ENCODE measurements at places on chromosomes 12 and 14.

- H3K36me3 ChIP-seq = no peaks in the 10 kb centered on the region
- no peak overlapping the region for H3K4me3 ChIP-seq
- H3K27ac ChIP-seq = no peak overlapping the region
- H3K27me3 ChIP-seq = peaks cover 35% of the 10 kb centered on the region
- no peak for DNase-seq
These were observed 120.7 kb downstream of the CRACR2A start for GRCh38 chr12:3632256-3632655.

DNA sequence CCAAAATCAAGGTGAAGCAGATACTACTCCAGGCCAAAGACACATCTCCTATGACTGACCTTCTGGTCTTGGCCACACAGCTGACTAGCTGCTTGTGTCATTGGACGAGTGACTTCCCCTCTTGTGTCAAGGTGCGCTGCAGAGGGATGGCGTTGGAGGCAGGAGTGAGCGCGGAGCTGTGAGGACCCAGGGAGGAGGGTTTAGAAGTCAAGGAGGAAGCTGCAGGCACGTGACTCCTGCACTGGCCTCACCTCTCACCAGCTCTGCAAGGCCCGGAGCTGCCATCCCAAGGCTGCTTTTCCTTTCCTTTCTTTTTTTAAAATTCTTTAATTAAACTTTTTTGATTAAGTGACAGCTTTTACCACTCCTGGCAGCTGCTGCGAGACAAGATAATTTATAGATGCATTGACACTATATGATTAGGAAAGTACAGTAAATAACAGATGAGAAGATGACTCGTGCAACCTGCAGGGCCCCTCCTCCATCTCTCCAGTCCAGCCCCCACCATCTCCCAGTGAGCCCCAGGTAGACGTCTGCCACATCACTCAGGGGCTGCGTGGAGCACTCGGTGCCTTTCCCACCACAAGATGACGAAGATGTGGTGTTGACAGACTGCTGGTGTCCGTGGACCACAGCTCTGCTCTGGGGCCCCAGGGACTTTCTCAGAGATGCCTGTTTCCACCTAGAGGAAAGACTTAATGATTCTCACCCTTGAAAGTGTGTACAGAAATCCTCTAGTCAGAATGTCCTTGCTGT, 350.6 kb downstream of the CACNA1C start:
- H3K4me1 ChIP-seq = peaks cover 7% of the 10 kb centered on the region
- no peaks in the 10 kb centered on the region for H3K27me3 ChIP-seq
- no peak overlapping the region for H3K27ac ChIP-seq
- H3K36me3 ChIP-seq = no peaks in the 10 kb centered on the region
- DNase-seq = no peak
- H3K4me3 ChIP-seq = no peak overlapping the region

GRCh38 chr12:58777815-58778214, 142.5 kb downstream of the LRIG3 start:
- no peak overlapping the region for H3K27ac ChIP-seq
- H3K4me1 ChIP-seq = no peaks in the 10 kb centered on the region
- H3K4me3 ChIP-seq = no peak overlapping the region
- peaks cover 2% of the 10 kb centered on the region for H3K27me3 ChIP-seq
- H3K36me3 ChIP-seq = no peaks in the 10 kb centered on the region
- no peak for DNase-seq

GRCh38 chr12:123601602-123602489, at the start of gene DDX55:
Gene DDX55 (plus strand): TSS chr12:123602099. CDS start chr12:123602149, 50 bp downstream.
- peak within 1 kb of the TSS; percentile 90 for H3K4me3 ChIP-seq
- H3K27me3 ChIP-seq = peaks cover 2% of the 10 kb centered on the region

DNA sequence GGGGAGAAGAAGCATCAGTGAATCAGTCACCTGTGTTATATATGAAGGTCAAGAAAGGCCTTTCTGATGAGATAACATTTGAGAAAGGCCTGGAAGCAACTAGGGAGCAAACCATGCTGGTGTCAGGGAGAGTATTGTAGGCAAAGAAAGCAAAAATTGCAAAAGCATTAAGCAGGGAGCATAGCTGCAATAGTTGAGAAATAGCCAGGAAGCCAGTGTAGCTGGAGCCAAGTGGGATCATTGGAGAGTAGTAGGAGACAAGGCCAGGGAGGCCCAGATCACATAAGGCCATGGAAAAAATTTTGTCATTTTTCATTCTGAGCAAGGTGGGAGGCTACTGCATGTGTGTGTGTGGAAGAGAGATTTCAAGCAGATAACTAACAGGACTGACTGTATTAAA, 18.8 kb upstream of the MAGOHB start:
- no peak overlapping the region for H3K4me3 ChIP-seq
- no peak for DNase-seq
- no peaks in the 10 kb centered on the region for H3K27me3 ChIP-seq
- H3K4me1 ChIP-seq = peaks cover 50% of the 10 kb centered on the region
- peak overlapping the region; percentile 59 for H3K27ac ChIP-seq
- peaks cover 13% of the 10 kb centered on the region for H3K36me3 ChIP-seq

GRCh38 chr14:61051051-61051450, 70.0 kb downstream of the SLC38A6 start:
- no peak overlapping the region for H3K27ac ChIP-seq
- H3K4me1 ChIP-seq = no peaks in the 10 kb centered on the region
- H3K4me3 ChIP-seq = no peak overlapping the region
- no peak for DNase-seq
- no peaks in the 10 kb centered on the region for H3K27me3 ChIP-seq
- peaks cover 25% of the 10 kb centered on the region for H3K36me3 ChIP-seq

- no peaks in the 10 kb centered on the region for H3K4me1 ChIP-seq
- no peak overlapping the region for H3K27ac ChIP-seq
- H3K4me3 ChIP-seq = no peak overlapping the region
- no peaks in the 10 kb centered on the region for H3K36me3 ChIP-seq
These were observed 38.2 kb upstream of the STAB2 start for GRCh38 chr12:103548622-103549601.

DNA sequence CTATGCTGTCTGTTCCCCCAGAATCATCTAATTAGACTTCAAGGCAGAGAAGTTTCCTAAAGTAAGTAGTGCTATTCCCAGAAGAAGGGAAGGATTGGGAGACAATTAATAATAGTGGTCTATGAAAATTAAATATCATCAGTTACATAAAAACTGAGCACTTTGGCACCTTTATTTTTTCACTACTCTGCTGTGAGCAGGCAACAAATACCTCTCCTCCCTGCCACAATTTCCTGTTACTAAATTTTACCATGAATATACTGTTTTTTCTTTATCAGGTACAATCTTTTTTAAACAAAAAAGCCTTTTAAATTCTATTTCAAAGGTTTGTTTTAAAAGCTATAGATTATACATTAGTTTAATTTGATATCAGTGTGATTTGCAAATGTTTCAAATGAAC, 29.4 kb upstream of the KRAS start:
- peaks cover 11% of the 10 kb centered on the region for H3K4me1 ChIP-seq
- no peaks in the 10 kb centered on the region for H3K36me3 ChIP-seq
- DNase-seq = no peak
- peaks cover 6% of the 10 kb centered on the region for H3K27me3 ChIP-seq

DNA sequence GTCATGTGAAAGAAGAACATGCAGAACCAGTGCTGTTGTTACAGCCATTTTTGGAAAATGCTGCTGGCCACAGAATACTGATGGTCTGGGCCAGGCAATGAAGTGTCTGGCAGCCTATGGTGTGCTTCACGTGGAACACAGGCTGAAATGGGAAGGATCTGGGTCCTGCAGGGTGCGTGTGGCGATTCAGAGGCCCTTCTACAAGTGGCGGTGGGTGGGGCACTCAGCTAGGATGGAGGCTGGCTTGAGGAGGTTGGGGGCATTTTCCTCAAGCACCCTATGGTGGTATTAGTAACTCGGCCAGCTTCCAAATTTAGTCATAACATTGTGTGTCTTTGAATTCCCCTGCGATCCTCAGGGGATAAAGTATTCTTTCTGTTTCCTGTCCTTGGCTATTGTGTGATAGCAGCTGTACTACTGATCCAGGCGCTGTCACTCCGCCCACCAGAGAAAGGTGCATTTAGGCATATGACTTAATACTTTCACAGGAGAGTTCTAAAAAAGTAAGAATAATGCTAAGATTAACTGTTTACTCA, 9.2 kb upstream of the RAD52 start:
- H3K4me3 ChIP-seq = no peak overlapping the region
- no peak overlapping the region for H3K27ac ChIP-seq
- H3K27me3 ChIP-seq = no peaks in the 10 kb centered on the region
- peaks cover 13% of the 10 kb centered on the region for H3K4me1 ChIP-seq

DNA sequence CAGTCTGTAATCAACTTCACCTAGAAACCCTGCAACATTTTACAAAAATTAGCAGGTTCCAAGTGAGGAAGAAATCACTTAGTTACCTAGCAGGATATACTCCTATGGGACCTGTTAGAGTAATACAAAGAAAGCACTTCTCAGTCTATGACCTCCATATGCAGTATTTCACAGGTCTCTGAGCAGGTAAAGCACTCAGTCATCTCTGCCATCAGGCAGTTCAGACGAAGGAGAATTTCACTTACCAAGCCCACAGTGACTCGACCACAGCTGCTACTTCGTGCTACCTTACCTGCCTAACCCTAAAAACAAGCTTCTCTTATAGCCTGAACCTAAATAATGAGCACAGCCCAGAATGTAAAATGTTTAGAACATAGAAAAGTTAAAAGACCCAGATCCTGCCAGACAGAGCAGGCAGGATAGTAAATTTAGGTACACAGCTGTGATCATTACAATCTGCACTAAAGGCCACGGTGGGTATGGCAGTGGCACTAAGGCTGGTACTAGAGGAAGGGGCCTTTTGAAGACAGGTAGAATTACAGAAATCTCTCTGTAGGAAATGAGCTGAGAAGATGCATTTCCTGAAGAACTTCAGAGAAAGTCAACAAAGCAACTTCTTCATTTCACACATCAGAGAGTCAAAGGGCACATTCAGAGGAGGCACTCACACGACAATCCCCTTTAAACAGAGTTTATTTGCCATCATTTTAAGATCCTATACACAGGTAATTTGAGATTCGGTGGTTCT, 35.7 kb downstream of the DCAF5 start:
- H3K27ac ChIP-seq = no peak overlapping the region
- no peak overlapping the region for H3K4me3 ChIP-seq
- peaks cover 12% of the 10 kb centered on the region for H3K36me3 ChIP-seq
- no peaks in the 10 kb centered on the region for H3K4me1 ChIP-seq
- no peak for DNase-seq

- H3K27me3 ChIP-seq = no peaks in the 10 kb centered on the region
- H3K4me1 ChIP-seq = peaks cover 44% of the 10 kb centered on the region
- H3K4me3 ChIP-seq = no peak overlapping the region
- no peaks in the 10 kb centered on the region for H3K36me3 ChIP-seq
- no peak overlapping the region for H3K27ac ChIP-seq
These were observed 58.7 kb downstream of the SUSD6 start for GRCh38 chr14:69670093-69670492.

GRCh38 chr14:75249958-75250336, 28.7 kb upstream of the FOS start:
- no peak for DNase-seq
- H3K4me3 ChIP-seq = no peak overlapping the region
- H3K27ac ChIP-seq = no peak overlapping the region
- no peaks in the 10 kb centered on the region for H3K36me3 ChIP-seq

DNA sequence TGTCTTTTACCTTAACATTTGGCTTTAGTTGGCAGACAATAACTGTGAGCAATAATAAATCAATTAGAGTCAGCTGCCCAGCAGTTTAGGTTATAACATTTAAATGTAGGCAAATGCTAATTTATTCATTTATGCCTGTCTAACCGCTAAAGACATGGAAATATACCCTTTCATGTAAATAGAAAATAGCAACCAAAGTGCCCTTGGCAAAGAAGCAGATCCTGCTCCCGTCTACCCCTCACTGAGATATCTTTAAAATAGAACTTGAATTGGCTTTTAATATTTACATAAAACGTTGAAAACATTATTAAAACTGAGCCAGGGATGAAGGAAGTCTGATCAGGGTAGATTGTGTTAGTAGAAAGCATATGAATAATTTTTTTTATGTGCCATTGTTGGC, 67.3 kb downstream of the ATP23 start:
- no peak overlapping the region for H3K27ac ChIP-seq
- no peaks in the 10 kb centered on the region for H3K4me1 ChIP-seq
- H3K27me3 ChIP-seq = no peaks in the 10 kb centered on the region
- no peak for DNase-seq
- no peak overlapping the region for H3K4me3 ChIP-seq

- peaks cover 22% of the 10 kb centered on the region for H3K4me1 ChIP-seq
- no peak for DNase-seq
- H3K27me3 ChIP-seq = no peaks in the 10 kb centered on the region
- H3K36me3 ChIP-seq = 0 out of 2 replicates have a peak, but pooled peaks cover 4% of the 10 kb centered on the region
- no peak overlapping the region for H3K27ac ChIP-seq
These were observed 17.4 kb downstream of the TMED10 start for GRCh38 chr14:75158843-75159614.

GRCh38 chr14:99946652-99947489, 118.4 kb upstream of the EVL start:
- H3K4me3 ChIP-seq = no peak overlapping the region
- H3K27ac ChIP-seq = no peak overlapping the region
- DNase-seq = no peak

DNA sequence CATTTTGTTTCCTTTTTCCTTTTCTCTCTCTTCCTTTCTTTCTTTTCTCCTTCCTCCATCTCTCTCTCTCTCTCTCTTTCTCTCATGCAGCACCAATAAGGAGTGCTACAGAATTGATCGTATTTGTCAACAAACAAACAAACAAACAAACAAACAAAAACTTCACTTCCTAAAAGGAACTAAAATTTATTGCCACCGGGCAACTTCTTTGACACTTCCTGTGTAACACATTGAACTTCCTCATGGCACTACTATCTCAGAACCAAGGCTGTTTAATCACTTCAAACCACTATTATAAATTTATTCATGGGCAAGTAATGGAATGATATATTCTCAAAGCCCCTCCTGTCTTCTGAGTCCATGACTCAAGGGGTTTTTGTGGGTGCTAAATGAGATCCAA, 51.3 kb downstream of the SERPINA3 start:
- no peak for DNase-seq
- no peak overlapping the region for H3K27ac ChIP-seq
- 0 out of 2 replicates have a peak, but pooled peaks cover 5% of the 10 kb centered on the region for H3K36me3 ChIP-seq
- no peak overlapping the region for H3K4me3 ChIP-seq

GRCh38 chr14:74207943-74208342, 31.3 kb upstream of the VSX2 start:
- H3K27me3 ChIP-seq = peaks cover 4% of the 10 kb centered on the region
- H3K4me1 ChIP-seq = no peaks in the 10 kb centered on the region
- H3K4me3 ChIP-seq = no peak overlapping the region
- no peak overlapping the region for H3K27ac ChIP-seq

GRCh38 chr14:72830356-72830755, 63.5 kb downstream of the DPF3 start:
- H3K27me3 ChIP-seq = peaks cover 1% of the 10 kb centered on the region
- H3K4me3 ChIP-seq = no peak overlapping the region
- peaks cover 9% of the 10 kb centered on the region for H3K36me3 ChIP-seq
- DNase-seq = no peak

- no peak overlapping the region for H3K27ac ChIP-seq
- H3K36me3 ChIP-seq = peaks cover 18% of the 10 kb centered on the region
- no peaks in the 10 kb centered on the region for H3K4me1 ChIP-seq
- DNase-seq = no peak
- H3K27me3 ChIP-seq = peaks cover 2% of the 10 kb centered on the region
These were observed 84.2 kb downstream of the PIWIL1 start for GRCh38 chr12:130421896-130422295.
